ENCODE measurements at places on chromosomes 11 and 22.

DNA sequence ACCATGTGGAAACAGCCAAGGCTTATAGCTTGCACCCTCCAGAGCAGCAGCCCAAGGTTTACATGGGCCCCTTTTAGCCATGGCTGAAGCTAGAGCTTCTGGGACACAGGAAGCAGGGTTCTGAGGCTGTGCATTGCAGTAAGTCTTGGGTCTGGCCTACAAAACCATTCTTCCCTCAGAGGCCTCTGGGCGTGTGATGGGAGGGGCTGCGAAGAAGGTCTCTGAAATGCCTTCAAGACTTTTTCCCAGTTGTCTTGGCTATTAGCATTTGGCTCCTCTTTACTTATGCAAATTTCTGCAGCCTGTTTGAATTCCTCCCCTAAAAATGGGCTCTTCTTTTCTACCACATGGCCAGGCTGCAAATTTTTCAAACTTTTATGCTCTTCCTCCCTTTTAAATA lies 109.5 kb downstream of the BBOX1 start:
- DNase-seq, result no peak

GRCh38 chr11:121257976-121258375 lies 34.6 kb upstream of the SC5D start:
- no peak for DNase-seq

GRCh38 chr11:16380941-16381568 lies 24.7 kb upstream of the SOX6 start:
- DNase-seq, result no peak

DNA sequence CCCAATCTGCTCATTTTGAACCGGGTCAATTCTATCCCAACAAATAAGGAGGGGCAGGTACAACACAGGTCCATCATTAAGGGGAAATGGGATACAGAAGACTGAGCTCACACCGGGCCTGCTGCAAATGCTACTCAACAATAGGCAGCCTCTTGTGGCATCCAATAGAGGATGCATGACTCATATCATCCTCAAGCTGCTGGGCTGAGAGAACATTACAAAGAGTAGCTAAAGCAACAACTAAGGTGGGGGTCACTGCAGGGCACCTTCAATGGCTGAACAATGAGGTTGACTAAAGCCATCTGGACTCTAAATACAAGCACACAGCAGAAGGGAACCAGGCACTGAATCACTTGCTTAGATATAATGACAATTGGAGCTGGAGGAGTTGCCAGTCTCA lies 130.1 kb upstream of the SYN3 start:
- DNase-seq, result no peak

DNA sequence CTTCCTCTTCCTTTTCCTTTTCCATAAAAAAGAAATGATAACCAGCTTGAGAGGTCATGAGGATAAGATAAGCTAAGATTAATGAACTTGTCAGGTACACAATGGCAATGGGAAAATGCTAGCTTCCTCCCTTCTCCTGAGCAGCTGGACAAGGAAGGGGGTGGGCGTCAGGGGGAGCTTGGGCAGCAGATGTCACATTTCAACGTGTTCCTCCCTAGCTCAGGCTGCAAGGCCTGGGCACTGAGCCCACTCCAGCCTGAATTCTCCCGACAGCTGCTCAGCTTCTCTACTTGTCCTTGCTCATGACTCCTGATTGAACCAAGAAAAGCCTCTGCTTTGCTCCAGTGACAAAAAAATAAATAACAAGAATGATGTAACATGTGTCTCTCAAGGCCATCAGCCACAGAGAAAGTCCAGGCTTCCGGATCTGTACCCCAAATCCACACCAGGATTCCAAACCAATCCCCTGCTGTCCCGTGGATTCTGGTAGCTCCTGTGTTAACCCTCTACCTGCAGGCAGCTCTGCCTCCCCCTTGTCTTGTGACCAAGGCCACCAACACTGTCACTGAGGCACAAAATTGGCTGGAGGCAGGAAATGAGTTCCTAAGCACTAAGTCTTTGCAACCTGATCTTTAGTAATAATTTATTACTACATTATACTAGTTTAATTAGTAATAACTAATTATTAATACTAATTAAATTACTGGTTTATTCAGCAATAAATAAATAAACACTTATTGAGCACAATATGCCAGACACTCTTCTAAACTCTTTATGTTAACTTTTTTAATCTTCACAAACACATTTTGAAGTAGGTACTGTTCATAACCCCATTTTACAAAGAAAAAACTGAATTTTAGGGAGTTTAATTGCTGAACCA lies 146.5 kb downstream of the CCDC34 start:
- DNase-seq, result no peak

GRCh38 chr11:117678658-117679406 lies 118.2 kb downstream of the DSCAML1 start:
- no peak for DNase-seq

- no peak for DNase-seq
Observed at GRCh38 chr11:70500076-70500847, 101.9 kb downstream of the CTTN start.

- DNase-seq, result no peak
Observed at GRCh38 chr11:15629690-15630321, 515.1 kb downstream of the INSC start.

DNA sequence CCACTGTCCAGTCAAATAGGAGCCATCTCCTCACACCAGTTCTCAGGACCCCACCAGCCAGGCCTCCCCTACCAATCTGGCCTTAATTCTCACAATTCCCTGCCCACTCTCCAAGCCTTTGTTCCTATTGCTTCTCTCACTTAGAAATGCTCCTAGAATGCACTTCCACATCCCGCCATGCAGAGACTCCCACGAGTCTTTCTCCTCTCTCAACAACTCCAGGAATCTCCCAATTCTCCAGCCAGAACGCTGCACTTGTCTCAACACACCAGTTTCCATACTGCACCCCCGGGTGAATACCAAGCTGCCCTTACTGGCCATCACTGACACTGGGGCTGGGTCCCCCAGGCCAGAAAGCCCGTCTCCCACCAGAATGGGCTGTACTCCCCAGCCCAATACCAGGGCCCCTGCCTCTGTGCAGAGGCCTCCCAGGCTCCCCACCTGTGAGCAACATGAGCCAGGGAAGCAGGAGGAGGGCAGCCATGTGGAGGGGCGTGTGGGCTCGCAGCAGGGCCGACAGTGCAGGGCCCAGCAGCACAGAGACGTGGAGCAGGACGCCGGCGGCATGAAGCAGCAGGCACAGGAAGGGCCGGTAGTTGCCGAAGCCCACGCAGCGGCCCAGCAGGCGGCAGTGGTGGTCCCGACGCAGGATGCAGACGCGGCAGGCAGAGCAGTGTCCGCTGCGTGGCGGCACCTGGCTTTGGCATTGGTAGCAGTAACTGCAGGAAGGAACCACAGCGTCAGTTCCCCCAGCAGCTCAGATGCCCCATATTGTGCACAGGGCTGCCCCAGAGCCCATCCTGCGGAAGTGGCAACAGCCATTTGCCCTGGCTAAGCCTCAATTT lies 2.4 kb downstream of the ZDHHC24 start:
- DNase-seq, result no peak

DNA sequence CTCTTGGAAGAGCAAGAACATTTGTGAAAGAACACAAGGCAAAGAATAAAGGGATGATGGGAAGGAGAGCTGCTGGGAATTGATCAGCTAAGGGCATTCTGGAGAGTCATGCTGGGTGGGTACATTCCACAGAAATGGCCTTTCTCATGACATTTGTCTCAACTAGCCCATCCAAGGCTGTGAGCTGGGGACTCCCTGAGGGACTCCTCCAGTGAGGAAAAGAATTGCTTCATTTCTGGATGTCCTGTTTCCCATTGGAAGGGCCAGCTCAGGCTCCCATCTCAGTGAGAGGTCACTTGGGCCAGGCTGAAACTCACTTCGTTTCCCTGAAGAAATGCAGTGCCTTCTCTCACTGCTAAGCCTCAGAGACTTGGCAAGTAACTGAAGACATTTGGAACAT lies 106.8 kb downstream of the CD44 start:
- DNase-seq, result no peak

DNA sequence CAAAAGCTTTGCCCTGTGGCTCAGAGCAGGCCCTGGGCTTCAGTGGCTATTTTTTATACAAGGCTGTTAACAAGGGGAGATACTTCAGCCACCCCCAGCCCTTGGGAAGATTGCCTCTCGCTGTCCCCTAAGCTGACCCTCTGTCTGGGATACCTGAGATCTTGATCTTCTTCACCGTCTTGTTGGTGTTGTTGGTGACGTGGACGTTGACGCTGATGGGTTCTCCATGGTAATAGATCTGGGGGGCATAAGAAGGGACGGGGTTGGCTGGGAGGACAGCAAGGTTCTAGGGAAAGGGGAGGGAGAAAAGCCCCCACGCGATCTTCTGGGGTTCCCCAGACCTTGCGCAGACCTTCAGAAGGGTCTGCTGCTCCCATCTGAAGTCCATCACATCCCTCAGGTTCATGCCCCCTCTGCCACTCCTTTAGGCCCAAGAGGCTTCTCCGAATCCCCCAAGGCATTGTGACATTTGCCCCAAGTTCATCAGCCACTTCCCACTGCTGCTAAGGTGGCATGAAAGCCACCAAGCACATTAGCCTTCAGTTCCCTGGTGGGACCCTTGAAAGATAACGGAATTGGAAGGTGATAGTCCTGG lies 36.7 kb downstream of the TPBGL start:
- DNase-seq, result no peak

- DNase-seq, result no peak
Observed at GRCh38 chr11:133809569-133810491, 35.5 kb downstream of the SPATA19 start.

GRCh38 chr11:119316016-119316728 lies 758 bp downstream of the MCAM start:
- no peak for DNase-seq

GRCh38 chr22:37088108-37088605 lies 21.4 kb downstream of the TMPRSS6 start:
- DNase-seq, result no peak

DNA sequence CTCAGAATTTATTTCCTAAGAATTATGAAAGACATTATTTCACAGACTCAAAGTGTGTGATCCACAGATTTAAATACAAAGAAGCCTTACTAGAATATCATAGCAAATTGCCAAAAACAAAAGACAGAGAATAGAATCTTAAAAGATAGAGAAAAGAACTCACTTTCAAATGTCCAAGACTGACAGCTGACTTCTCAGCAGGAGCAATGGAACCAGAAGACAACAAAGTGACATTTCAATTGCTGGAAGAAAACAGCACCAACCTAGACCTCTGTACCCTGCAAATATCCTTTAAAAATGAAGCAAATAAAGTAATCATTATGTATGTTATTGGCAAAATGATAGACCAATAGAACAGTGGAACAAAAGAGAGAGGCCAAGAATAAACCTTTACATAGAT lies 109.2 kb downstream of the TTC17 start:
- DNase-seq, result no peak

DNA sequence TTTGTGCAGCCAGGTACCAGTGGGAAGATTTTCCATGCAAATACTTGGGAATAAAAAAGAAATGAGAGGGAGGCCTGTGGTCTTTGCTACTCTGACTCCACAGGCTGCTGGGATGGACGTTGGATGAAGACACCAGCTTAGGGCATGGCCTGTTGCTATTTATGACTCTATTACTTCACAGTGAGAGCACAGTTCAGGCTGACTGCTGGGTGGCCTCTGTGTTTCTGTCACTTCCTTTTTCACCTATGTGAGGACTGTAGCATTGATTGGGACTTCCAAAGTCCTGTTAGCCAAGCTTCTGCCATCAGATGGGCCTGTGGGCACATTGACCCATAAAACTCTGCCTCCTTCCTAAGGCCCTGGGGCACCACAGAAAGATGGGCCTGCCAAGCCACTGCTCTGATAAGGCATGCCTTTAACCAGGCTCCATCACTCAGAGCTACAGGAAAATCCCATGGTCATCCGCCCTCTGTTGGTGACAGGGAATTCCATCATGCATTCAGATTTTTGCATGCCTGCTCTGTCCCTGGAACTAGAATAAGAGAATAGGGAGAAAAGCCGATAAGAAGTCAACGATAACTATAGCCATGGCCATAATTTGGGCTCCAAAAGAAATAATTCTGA lies 64.6 kb downstream of the KCNJ1 start:
- DNase-seq, result no peak

- no peak for DNase-seq
Observed at GRCh38 chr11:126440276-126440675, 84.8 kb downstream of the ST3GAL4 start.

DNA sequence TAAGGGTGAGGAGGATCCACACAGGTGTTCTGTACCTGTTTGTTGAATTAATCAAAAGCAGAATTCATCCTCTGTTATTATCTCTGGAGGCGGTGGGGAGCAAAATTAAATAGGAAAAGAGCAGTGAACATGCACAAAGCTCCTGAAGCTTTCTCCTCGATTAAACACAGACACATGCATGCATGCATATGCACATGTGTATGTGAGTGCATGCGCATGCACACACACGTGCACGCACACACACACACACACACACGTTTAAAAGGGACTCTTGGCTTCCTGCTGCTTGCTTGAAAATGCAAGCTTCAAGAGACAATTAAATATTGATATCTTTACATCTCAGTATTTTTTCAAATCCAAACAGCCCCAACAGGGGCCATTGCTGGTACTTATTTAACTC lies 462.1 kb downstream of the BUD13 start:
- DNase-seq, result no peak

- DNase-seq, result no peak
Observed at GRCh38 chr11:134406264-134407185, 5.5 kb downstream of the B3GAT1 start.

DNA sequence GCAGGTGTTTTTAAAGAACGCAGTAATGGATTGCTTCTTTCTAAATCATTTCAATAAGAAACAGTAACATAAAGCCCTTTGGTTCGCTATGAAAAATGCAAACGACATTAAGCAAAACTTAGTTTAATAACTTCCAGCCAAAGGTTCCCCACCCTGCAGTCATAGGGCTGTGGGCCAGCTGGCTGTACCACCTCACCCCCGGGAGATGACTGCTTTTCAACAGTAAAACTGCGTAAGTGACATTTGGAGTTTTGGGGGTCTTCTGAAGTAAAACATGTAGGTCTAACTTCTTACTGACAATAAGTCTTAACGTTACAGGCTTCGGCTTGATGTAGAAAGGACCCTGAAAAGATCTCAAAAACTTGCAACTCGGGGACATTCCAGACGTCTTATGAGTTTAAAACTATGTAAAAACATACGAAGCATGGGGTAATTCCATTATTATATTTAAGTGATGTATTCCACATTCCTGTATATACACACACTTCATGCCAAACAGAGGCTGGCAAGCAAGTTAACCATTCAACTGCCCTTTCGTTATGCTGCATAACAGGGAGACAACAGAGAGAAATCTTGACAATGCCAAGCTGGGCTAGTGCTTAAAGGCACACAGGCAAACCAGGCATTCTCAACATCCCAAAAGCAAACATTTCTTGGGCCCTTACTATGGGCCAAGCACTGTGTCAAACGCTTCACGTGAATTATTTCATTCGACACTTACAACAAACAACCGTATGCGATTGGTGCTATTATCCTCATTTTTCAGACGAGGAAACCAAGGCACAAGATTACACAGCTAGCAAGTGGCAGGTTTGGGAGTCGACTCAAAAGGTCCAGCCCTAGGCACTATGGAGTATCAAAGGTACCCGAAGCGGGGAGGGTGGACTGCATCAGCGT lies 1.2 kb downstream of the MRTFA start:
- DNase-seq, result no peak

DNA sequence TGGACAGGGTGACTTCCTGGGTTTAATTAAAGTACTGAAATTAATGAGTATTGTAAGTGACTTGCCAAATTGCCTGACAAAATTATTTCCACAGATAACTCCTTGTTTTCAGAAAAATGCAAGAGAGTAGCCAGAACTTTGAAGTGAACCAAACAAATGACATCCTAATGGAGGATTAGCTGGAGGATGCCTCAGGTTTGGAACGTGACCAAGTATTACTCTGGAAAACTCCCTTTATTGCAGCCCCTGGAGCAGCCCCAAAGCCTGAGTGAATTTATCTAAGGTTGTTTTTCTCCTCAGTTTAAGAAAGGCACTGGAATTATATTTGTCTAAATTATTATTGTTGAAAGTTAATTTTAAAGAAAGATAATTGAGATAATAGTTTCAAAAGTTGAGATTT lies 343.6 kb upstream of the MTNR1B start:
- DNase-seq, result no peak
